Cardiac muscle cell (in vitro differentiated cells and primary cell): ENCODE measurements at places on chromosomes 4 and X.

GRCh38 chr4:29002151-29002550, 1718.0 kb upstream of the PCDH7 start:
- DNase-seq: peak; percentile 33

GRCh38 chr4:7395645-7396044, 39.1 kb downstream of the PSAPL1 start:
- DNase-seq: no peak

DNA sequence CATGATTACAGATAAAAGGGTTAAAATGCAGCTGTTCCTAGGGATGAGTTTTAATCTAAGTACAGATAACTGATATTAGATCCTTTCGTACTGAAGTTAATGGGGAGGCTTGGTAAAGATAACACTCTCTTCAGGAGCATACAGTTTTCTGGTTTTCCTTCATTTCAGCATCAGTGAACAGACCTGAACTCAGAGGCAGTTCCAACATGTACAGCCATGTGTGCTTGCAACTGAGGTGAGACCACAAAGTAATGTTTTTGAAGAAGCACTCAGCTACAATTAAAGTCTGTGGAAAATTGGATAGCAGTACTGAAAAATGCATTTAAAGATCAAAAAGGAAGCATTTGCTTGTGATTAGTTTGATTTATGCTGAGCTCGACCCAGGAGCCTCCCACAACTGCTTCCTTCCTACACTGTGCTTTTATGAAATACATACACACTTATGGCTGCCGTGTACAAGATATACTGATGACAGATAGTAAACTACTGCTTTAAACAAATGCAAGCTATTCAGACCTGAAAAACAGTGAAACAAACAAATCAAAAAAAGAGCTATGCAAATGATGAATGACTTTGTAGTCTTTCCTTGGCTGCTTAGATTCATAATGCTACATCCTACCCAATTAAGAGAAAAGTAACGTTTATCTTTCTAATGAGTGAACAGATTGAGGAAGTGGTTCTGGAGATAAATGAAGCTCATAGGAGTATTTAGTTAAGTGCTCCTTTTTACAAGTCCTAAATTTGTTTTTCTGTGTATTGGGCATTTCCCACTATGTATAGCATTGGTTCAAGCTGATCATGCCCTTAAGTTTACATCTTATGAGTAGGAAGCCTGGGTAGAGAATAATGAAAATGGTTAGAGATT, 68.4 kb downstream of the PDLIM5 start:
- DNase-seq: no peak

- no peak for DNase-seq
Measured at GRCh38 chr4:183284258-183284785, 35.8 kb downstream of the CLDN22 start.

GRCh38 chr4:112523008-112523721, 7.2 kb upstream of the NEUROG2 start:
- DNase-seq: peak; percentile 68

- DNase-seq: no peak
Measured at GRCh38 chr4:184283659-184284335, 66.1 kb upstream of the ENPP6 start.

DNA sequence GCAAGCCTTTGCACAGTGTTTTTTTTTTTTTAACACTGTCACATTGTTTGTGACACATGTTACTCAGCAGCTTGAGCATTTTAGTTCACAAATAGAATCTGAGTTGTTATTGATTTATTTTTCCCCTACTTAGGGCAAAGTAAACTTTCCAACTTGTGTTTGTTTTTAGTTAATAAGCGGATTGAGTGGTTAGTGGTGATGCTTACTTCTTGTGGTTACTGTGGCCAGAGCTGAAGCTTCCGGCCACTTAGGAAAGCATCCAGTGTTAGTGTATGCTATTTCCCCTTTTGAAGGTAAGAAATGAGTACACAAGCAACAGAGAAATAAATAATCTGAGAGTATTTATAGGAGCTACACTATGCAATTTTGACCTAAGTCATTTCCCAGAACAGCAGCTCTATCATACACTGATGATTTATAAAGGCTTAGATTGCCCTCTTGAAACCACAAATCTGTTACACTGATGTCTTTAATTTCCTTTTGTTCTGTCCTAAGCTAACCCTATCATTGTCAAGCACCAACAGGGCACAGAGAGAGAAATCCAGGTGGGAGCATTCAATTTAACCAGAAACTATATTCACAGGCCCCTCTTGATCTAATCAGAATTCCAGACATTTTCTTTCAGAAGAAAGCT, 2464.6 kb downstream of the PCDH7 start:
- DNase-seq: no peak

DNA sequence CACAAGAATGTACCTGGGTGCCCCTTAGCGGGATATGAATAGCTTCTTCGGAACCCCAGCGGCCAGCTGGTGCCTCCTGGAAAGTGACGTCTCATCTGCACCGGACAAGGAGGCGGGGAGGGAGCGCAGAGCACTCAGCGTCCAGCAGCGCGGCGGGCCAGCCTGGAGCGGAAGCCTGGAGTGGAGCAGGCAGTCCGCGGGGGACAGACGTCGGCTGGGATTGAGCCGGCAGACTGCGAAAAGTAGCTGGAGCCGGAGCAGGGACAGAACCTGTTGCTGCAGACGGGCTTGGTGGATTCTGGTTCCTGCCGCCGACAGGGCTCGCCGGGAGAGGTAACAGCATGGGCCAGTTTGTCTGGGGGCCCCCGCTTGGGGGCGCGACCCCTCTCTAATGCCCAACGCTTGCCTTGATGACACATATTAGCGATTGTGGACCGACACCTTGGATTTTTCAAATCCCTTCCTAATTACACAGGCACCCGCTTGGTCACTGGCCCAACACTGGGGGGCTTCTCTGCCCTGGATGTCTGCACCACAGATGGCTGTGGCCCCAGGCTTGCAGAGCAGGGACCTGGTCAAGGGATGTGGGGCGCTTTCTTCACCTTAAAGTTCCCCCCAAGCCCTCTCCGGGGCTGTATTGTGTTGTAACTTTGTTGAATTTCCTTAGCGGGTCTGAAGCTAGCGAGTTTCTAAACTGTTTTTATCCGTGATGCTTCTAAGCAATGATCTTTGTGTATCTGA, at the start of gene NPFFR2:
TSS of gene NPFFR2 (plus strand) at position 133 of the 741 bp plus-strand sequence. CDS start 96,592 bp downstream, outside the sequence.
- DNase-seq: peak; percentile 91

GRCh38 chr4:162560073-162560472, 396.3 kb upstream of the FSTL5 start:
- DNase-seq: no peak

- DNase-seq: no peak
Measured at GRCh38 chr4:139020384-139020783, 4.8 kb downstream of the NOCT start.

GRCh38 chr4:162682651-162683050, 484.0 kb downstream of the NAF1 start:
- DNase-seq: no peak

DNA sequence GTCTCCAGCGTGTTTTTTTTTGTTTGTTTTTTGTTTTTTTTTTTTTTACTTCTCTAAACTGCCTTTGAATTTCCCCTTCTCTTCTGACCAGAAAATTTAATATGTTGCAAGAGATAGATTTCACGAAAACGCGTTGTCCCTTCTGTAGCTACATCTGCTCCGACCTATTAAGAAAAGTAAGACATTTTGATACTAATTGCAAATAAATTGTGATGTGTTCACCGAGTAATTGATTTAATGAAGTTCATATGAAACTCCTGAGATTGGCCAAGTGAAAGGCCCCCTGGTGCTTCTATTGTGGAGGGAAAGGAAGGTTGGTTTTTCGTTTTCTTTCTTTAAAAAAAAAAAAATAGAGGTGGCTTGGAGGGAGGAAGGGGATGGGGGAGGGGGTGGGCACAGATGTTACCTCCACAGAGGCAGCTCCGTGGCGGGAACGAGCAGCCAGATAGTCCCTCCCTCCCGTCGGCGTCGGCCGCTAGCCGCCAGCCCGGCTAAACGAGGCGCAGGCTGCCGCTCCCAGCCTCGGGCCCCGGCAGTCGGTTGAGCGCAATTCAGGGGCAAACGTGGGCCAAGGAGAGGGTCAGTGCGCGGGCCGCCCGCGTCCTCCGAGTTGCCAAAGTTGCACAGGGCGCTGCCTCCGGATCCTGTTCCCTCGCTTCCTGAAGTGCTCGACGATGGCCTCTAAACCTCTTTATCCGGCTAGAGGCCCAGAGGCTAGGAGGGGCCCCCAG, 139.1 kb upstream of the ZIC3 start:
- no peak for DNase-seq

DNA sequence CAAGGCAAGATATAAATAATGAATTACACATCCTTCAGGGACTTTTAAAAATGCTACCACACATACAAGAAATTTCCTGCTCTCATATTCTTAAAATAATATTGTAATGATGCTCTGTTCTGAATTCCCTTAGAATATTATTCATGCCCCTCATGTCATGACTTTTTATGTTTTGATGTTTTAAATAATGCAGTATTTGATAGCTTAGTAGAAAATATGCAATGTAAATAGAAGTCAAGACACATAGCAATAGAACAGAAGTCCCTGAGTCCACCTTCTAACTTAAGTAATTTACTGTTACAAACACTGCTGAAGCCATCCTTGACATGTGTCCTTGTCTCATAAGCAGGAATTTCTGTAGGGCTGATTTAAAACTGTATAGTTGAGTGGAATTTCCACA, 1071.2 kb upstream of the LCORL start:
- no peak for DNase-seq

- no peak for DNase-seq
Measured at GRCh38 chr4:149754526-149754925, 61.1 kb downstream of the IQCM start.

DNA sequence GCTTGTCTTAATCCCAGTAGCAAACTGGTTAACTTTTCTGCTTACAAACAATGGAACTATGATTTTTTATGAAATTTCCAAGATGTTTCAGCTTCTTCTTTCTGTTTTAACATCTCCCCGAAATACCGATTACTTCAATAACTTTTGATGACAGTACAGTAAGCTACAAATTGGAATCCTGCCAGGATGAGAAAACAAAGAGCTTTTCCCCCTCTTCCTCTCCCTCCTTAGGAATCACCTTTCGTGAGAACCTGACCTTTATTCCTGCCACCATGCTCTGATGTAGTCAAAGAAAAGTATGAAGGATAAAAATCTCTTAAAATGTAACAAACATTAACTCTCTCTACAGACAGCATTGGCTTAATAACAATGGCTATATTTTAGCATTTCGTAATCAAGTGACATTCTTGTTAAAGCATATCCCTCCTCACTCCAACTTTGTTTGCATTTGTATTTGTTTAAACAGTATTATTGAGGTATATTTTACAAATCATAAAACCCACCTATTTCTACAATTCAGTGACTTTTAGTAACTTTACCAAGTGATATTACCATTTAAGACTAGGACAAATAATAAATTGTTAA, 148.7 kb upstream of the NAP1L5 start:
- no peak for DNase-seq

DNA sequence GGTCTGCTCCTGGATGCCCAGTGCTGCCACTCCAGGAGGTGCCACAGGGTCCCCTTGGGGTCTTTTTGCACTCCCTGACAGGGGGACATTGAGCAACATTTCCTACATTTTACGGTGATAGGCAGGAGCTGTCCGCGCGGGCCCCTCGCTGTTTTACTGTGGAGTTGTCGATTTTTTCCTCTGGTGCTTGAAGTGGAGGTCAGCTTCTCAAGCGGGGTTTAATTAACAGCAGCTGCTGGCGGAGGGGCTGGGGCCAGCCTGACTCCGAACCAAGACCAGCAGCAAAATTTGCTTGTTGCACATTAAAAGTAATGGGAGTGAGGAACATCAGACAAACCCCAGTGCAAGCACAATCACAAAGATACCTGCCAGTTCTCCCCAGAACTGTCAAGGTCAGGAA, 13.2 kb upstream of the SH3TC1 start:
- no peak for DNase-seq

GRCh38 chrX:906586-906985, 276.0 kb downstream of the SHOX start:
- DNase-seq: no peak

DNA sequence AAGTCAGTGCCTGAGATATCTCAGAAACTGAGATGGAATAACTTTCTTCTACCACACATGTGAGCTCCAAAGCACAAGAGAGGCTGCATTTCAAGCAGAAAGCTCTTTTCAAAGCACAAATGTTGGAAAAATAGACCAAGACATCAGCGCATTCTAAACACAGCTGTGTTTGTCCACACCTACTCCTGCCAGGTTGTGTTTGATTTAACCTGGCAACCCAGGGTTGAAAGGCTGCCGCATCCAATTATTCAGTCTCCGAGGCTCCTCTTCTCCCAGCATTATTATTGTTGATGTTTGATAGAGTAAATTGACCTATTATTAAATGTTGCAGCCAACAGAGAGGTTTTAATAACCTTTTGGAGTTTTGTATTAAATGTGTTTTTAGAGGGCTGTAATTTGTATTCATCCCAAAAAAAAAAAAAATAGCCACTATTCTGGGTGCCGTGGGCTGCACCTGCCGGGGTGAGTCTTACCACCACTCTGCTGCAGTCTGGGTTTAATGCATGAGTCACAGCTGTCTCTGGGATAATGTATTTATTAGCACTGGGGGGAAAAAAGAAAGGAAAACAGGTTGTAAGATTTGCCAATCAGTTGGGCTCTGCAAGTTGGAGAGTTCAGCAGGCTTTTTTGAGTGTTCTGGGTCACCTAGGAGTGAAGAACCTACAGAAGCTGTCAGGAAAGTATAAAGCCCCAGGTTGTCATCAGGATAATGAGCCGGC, 105.2 kb upstream of the NOCT start:
- no peak for DNase-seq

DNA sequence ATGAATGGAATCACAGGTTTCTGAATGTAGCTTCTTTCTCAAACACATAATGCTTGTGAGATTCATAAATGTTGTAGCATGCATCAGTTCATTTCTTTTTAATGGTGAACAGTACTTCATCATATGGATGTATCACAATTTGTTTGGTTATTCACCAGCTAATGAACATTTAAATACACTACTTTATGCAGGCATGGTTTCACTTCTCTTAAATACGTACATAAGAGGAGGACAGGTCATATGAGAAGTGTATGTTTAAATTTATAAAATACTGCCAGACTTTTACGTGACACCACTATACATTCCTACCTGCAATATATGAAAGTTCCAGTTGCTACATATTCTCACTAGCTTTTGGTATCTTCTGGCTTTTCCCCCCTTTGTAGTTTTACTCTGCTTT, 65.4 kb downstream of the ANKRD17 start:
- no peak for DNase-seq

- DNase-seq: peak; percentile 46
Measured at GRCh38 chr4:24404281-24404680, 180.1 kb downstream of the DHX15 start.

DNA sequence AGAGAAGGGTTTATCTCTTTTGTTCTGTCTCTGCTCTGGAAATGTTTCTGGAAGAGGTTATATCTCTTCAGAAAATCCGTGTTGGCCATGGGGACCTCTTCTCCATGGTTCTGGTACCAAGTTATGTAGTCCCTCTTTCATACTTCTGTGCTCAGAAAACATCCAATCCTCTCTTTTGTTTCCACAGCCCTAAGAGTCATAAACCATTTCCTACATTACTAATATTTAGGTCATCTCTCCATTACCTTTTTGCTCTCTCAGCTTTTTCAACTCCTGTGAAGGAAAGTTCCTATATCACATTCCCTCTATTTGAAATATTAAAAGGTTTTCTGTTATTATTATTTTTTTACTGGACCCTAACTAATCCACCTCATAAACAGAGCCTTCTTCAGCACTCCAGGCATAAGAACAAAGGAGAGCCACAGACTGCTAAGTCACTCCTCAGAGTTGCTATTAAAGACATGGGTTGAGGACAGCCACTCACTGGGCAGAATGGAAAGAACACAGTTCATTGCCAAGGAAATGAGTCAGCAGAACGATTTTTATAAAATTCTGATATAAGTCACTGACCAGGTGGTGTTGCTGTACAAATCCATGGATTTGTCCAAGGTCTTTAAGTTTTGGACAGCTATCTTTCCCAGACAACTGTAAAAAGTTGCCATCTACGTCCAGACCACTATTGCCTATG, 122.4 kb upstream of the NPY2R start:
- DNase-seq: peak; percentile 64

- DNase-seq: peak; percentile 70
Measured at GRCh38 chr4:129043523-129043922, 49.8 kb downstream of the SCLT1 start.
